ENCODE measurements at places on chromosomes 2 and 18.

DNA sequence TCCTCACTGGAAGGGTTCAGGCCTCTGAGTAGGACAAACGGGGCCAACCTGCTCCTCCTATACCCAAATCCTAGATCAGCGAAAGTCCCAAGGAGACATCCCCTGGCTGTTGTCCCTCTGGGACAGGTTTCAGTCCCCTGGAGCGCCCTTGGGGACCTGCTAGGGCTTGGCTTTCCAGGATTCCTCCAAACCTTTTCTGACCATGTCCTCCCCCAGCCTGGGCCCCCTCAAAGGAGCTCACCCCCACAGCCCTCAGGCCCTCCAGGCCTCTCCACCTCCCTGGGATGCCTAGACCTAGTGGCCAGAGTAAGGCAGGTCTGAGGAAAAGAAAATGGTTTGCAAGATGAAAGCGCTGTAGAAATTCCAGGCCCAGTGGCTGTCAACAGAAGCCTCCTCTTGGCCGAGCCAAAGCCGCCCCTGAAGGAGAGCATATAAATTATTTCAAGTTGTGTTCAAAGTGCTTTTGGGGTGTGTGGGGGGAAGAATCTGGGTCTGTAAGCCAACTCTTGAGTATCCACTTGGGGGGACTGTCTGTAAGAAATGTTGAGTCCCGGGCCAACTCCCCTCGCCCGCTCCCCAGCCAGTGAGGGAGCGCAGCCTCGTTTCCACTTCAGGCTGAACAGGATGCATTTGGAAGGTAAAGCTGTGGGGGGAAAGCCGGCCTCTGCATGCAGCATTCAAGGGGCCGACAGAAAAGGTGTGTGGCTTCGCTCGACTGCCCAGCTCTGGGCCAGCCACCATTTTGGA, 158.6 kb downstream of the DYSF start:
- no peak for DNase-seq

- DNase-seq, result no peak
These were observed 16.9 kb downstream of the LDLRAD4 start for GRCh38 chr18:13235421-13235831.

DNA sequence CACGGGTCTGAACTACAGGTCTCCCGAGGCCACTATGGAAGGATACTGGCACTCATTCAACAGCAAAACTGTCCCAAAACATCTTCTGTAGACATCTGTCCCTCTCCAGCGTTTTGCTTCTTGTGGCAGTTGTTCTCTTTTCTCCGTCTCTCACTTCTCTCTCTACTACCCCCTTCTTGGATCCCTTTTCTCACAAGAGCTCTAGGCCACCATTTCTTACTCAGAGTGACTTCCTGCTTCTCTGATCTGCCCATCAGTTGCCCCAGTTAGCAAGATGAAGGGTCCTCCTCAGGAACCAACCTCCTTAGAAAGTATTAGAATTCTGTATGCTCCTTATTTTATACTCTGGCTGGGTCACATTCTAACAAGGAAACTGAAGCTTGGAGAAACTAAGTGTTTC, 32.6 kb downstream of the BCL2 start:
- DNase-seq, result no peak

DNA sequence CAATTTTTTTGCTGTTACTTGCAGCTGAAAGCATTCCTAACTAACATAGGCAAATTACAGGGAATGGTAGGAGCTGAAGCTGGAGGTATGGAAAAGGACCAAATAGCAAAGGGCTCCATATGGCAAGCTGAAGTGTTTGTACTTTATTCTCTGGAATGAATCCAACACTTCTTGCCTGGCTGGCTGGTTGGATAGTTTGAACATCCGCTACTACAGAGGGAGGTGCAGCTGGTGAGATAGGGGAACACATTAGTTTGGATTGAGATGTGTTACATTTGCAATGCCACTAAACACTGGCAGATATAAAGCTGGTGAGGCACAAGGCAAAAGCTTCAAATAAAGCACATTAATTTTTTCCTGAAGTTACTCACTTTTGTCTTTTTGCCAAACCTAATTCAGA, 291.5 kb downstream of the SP3 start:
- no peak for DNase-seq

- no peak for DNase-seq
These were observed 259.4 kb upstream of the SPRED2 start for GRCh38 chr2:65691816-65692215.

DNA sequence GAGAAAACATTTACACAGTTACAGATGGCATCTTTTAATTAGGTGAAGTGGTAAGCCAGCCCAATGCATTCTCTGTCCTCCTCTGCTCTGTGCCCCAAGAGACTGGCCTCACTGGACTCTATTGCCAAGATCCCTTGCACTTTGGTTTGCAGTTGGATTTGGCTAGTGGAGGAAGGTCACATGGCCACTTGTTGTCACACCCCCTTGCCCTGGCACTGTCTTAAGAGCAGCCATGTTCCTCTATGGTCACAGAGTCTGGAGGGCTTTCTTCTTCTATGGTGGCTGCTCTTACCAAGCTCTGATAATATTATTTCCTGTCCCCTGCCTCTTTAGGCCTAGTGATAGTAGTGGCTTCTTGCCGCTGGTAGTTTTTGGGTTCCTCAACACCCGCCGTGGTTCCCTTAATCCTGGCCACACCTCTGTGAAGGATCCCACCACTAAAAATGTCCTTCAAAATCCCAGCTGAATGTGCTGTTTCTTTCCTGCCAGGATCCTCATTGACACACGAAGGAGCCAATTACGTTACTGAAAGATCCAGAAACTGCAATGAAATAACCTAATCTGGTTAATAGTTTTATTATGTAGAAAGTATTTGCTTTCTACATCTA, 111.1 kb downstream of the CDC42EP3 start:
- no peak for DNase-seq

DNA sequence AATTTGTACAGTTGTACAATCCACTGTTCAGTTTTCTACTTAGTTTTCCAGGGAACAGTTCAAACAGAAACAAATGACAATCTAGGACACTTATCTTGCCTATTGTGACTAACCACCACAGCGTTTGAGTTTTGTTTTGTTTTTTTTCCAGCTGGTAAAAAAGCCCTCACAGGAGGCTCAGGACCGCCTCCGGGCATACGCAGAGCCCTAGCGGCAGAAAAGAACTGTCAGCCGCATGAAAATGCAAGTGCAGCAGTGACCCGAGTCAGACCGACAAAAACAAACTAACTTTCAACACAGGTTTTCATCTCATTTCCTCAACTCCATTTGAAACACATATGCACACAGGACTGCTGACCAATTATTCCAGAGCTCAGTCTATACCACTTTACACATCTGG, 68.6 kb downstream of the STEAP3 start:
- no peak for DNase-seq

- no peak for DNase-seq
These were observed 179.4 kb upstream of the HS6ST1 start for GRCh38 chr2:128498086-128498485.

DNA sequence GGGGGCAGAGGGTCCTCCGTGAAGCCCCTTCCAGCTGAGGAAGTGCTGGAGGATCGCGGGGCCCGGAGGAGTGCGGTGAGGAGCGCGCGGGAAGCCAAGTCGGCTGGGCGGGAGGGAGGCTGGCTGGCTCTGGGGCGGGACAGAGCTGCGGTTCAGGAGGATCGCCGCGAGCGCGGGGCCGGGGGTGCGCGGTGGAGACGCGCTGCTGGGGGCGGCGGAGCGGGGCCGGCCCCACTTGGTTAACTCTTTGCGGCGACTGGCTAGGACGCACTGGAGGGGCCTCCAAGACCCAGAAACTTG, 464 bp downstream of the CYBRD1 start:
- DNase-seq, result peak; percentile 64

- DNase-seq, result no peak
These were observed 43.2 kb downstream of the CCDC138 start for GRCh38 chr2:108829578-108830310.

DNA sequence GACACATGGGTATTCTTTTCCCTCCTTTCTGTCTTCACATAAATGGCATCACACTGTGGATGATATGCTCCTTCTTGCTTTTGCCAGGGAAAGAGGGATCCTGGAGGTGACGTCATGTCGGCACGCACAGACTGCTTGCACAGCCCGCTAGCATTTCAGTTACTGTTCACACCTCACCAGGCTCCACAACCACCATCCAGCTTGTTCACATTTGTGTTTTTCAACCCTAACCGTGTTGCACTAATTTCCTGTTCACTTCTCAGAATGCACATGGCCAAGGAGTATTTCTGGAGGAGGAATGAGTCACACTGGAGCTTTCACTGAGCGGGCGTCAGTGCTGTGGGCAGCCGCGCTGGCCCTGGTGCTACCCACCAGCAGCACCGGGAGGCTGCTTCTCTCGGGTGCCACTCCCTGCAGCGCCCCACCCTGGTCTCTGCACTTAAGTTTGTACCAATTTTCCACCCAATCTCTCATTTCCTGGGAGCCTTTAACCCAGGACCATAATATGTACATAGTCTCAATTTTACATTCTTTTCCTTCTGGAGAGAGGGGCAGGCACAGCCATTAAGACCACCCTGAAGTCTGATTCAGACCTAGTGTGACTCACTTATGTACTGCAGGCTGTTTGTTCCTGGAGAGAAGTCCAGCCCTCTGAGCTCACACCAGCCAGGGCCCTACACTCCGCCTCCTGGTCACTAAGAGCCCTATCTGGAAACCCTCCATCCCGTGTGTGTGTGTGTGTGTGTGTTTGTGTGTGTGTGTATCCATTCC, 65.1 kb downstream of the MBP start:
- DNase-seq, result peak; percentile 79
